Astrocyte (in vitro differentiated cells and primary cell): ENCODE measurements at places on chromosomes 2 and 18.

DNA sequence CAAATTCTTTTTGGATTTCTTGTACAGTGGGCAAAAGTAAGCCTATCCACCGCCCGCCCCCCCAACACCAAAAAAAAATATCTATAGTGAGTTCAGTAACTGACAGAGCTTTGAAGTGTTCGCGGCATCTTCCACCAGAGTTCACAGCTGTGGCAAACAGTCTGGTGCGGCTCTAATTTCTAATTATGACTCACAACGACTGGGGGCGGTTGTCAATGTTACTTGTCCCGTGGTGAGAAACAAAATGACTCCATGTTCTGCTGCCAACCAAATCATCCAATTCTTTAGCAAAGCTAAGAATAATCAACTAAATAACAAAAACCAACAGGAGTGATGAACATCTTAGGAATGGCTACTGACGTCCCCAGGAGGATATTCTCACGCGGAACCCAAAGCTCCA lies 392.5 kb upstream of the SALL3 start:
- peak; percentile 23 for DNase-seq

DNA sequence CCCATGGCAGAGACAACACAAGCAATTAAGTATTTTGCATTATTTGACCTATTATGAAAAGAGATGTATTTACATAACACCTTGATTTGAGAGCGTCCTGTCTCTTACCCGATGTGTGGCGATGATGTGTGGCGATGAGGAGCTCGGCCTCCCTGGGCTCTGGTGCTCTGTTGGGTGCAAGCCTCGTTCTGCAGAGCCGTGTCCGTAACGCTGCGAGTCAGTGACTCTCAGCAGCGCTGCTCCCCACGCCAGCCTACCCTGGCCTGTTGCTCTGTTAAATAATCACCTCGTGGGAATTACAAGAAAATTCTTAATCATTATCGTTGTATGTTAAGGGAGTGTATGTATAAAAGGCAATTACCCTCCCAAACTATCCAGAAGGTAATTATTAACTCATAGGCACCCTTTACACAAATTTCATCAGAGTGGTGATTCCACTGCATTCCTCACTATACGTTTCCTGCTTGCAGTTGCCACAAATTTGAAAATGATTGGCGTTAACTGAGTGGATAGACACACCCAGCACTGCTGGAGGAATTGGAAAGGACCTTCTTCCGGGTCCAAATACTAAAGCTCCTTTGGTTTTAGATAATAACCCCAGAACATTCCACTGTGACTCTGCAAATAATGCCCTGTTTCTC lies 52.0 kb upstream of the NFATC1 start:
- DNase-seq: no peak

GRCh38 chr2:213500881-213501280 lies 216.6 kb downstream of the SPAG16 start:
- DNase-seq: no peak

DNA sequence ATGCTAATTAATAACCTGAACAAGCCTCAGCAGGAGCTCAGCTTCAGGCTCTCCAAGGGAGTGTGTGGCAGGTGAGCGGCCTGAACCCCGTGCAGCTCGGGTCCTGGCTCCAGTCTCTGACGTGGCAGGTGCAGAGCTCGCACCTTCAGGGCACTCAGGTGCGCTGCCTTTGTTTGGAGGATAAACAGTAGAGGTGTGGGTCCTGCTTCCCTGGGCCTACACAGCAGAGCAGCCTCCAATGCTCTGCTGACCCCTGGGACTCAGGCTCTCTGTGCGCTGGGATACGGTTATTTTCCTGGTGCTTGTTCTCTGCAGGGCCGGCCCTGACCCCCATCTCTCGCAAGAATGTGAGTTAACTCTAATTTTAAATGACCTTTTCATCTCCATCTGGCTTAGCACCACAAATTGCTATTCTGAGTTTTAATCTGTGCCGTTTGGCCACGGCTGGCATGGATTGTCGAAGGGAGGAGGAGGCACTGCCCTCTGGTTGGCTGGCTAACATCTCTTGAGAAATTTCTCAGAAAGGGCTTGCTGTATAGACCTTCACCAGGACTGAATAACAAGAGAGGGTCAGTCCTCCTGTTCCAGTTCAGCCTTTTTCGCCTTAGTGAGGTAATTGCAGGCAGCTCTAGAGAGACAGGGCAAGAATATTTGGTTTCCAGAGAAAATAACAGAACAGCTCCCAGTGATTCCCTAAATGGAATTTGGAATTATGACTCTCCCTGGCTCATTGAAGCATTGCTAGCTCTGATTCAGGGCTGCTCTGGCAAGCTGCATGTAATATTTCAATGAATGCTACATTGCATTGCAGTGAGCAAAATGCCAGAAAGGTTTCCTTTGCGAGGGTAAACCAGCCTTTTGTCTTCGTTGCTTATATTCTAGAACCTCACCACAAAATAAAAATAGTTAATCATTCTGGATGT lies 161.8 kb downstream of the DCDC2C start:
- no peak for DNase-seq

- no peak for DNase-seq
Observed at GRCh38 chr2:10922307-10923007, 10.7 kb downstream of the KCNF1 start.

- DNase-seq: no peak
Observed at GRCh38 chr2:64367444-64368232, 86.3 kb upstream of the LGALSL start.

GRCh38 chr2:95034221-95034620 lies 8.7 kb downstream of the MAL start:
- no peak for DNase-seq

GRCh38 chr18:43992741-43993140 lies 687.9 kb upstream of the SETBP1 start:
- DNase-seq: no peak

- peak; percentile 77 for DNase-seq
Observed at GRCh38 chr2:71880846-71881610, 266.6 kb downstream of the CYP26B1 start.

- peak; percentile 67 for DNase-seq
Observed at GRCh38 chr2:146370826-146371225, 1474.0 kb upstream of the ACVR2A start.

GRCh38 chr2:131115752-131116151 lies 10.6 kb downstream of the PLEKHB2 start:
- DNase-seq: no peak

- no peak for DNase-seq
Observed at GRCh38 chr2:234708091-234708683, 211.3 kb upstream of the ARL4C start.

- DNase-seq: no peak
Observed at GRCh38 chr18:80204142-80204541, 43.2 kb downstream of the PARD6G start.

GRCh38 chr2:61995065-61995464 lies 89.6 kb downstream of the COMMD1 start:
- DNase-seq: no peak

DNA sequence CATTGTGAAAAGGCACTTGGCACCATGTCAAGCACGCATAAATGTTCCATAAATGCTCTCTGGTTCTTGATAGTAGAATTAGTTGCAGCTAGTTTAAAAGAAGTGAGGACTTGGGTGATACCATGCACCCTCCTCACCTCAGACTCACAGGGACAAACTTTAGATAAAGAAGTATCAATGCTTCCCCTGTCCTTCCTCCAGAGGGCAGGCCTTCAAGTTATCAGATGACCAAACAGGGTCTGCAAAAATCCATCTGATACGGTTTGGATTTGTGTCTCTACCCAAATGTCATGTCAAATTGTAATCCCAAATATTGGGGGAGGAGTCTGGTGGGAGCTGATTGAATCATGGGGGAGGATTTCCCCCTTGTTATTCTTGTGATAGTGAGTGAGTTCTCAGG lies 54.1 kb downstream of the C1QL2 start:
- no peak for DNase-seq

DNA sequence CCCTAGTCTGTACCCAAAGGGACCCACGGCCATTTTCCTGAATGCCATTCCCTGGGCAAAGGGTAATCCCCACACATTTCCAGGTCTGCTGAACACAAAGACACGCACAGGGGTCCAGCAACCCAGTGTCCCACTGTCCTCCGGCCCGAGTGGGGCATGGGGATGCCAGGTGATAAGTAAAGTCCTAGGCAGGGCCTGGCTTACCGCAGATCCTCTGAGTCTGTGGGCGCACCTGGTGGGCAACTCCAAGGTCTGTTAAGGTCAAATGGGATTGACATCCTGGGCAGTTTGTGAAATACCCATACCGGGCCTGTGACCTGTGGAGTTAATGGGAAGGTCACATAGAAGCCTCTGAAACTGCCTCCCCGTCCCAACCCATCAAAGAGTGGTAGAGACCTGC lies 116.1 kb downstream of the EIPR1 start:
- DNase-seq: no peak

- DNase-seq: no peak
Observed at GRCh38 chr2:171389780-171390179, 44.0 kb downstream of the METTL8 start.

GRCh38 chr2:71672826-71673795 lies 219.8 kb downstream of the DYSF start:
- DNase-seq: no peak

DNA sequence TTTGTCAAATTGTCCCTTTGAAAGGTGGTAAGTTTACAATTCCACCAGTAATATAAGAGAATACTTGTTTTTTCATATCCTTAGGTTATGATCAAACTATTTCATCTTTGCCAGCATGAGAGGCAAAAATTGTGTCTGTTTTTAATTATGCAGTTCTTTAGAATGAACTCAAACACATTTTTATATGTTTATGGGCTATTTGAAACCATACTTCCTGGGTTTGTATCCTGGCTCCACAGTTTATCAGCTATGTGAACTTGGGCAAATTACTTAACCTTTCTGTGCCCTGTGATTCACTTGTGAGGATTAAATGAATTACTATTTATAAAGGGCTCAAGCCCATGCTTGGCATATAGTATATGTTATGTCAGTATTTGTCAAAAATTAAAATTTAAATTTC lies 109.4 kb downstream of the TANC1 start:
- no peak for DNase-seq

DNA sequence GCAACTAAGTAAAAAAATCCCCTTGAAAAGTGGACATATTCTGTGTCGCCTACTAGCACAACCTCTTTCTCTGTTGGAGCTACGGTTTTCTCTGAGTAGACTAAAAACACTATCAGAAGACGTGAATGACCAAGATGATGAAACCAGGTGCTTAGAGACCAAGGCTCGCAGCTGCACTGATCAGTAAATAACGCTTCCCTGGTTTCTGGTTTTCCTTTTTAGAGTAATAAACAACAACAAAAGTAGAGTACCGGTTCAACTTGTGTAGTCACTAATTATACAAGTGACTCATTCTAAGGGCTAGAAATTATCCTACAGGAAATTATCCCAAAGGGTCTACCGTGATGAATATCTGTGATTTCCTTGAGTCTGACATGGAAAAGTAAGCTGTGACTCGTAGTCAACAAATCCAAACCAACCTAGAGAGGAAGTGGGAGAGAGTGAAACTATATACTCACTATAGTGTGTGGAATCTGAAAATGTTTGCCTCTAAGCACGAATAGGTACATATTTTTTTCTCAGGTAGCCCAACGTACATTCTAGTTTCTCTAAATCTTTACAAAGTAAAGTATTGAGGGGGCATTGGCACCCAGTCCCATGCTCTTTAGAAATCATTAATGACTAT lies 17.8 kb downstream of the RASGRP3 start:
- DNase-seq: no peak

GRCh38 chr2:230052299-230052698 lies 16.4 kb downstream of the SLC16A14 start:
- no peak for DNase-seq

- DNase-seq: peak; percentile 48
Observed at GRCh38 chr2:219698748-219699439, 71.5 kb downstream of the SLC4A3 start.

- DNase-seq: no peak
Observed at GRCh38 chr2:72139874-72140620, 7.6 kb downstream of the CYP26B1 start.

DNA sequence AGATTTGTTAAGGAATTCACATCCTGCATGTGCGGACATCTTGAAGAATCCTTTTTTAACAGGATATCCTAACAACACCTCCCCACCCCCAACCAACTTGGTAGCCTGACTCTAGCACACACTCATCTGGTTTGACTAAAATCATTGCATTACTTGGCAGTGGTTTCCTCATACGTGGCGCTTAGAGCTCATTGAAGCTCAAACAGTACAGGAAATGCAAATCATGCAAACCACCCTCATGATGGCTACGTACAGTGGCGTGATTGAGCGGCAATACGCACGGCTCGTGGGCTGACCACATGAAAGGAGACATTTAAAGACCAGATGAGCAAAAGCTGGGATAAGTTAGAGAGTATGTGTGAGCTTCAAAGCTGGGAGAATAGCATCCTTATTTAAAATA lies 336.2 kb downstream of the ZEB2 start:
- peak; percentile 10 for DNase-seq

DNA sequence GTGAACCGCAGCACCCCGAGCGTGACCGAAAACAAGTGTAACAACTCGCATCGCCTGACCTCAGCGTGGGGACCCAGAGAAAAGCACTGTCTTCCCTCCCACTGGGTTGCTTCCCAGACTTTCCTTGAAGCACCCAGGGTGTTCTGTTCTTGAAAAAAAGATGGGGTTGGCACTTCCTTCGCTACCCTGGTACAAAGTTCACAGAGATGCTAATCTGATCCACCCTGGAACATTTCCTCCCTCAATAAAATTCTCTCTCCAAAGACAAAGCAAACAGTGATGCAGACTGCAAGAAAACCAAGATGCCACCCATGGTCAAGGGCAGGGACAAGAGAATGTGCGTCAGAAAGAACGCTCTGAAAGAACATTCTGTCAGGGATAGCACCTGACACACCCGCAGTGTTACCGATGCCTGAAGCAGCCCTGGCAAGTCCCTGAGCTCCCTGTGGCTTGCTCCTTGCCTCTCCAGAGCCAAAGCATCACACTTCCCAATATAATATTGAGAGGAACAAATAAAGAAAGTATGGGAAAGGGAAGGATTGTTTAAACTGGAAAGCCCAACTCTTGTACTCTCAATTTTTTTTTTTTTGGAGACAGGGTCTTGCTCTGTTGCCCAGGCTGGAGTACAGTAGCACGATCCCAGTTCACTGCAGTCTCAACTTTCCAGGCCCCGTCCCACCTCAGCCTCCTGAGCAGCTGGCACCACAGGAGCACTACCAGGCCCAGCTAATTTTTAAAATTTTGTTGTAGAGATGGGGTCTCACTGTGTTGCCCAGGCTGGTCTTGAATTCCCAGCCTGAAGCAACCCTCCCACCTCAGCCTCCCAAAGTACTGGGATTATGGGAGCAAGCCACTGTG lies 70.7 kb downstream of the TBC1D8 start:
- no peak for DNase-seq

- DNase-seq: no peak
Observed at GRCh38 chr2:219733106-219733505, 105.7 kb downstream of the SLC4A3 start.

GRCh38 chr18:63317556-63317946 lies 2.0 kb downstream of the BCL2 start:
- DNase-seq: no peak

GRCh38 chr2:33477473-33478468 lies 1.3 kb downstream of the RASGRP3 start:
- no peak for DNase-seq

DNA sequence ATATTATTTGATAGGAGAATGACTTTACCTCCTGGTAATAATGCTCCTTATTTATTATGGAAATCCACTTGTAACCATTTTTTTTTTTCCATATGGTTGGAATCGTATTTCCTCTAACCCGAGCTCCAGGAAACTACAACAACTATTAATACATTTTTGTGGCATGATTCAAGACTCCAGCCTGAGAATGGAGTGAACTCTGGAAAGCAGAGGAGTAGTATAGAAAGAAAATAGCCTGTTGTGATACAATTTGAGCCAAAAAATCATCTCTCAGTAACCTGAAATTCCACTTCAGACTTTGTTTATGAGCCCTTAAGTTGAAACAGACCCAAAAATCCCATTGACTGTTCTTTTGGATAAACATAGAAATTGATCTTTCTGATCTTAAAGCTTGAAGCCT lies 921.1 kb downstream of the SOCS6 start:
- peak; percentile 1 for DNase-seq

GRCh38 chr2:210899131-210899530 lies 342.7 kb downstream of the CPS1 start:
- DNase-seq: peak; percentile 26
